ENCODE measurements at places on chromosomes 7 and 10. TPM values are rescaled to one million over a fixed set of nuclear protein-coding genes. Genes with fewer than 3 reads are reported as not detected.

- no peak for ATAC-seq
Observed at GRCh38 chr7:24701261-24702235, 55.7 kb downstream of the GSDME start.

DNA sequence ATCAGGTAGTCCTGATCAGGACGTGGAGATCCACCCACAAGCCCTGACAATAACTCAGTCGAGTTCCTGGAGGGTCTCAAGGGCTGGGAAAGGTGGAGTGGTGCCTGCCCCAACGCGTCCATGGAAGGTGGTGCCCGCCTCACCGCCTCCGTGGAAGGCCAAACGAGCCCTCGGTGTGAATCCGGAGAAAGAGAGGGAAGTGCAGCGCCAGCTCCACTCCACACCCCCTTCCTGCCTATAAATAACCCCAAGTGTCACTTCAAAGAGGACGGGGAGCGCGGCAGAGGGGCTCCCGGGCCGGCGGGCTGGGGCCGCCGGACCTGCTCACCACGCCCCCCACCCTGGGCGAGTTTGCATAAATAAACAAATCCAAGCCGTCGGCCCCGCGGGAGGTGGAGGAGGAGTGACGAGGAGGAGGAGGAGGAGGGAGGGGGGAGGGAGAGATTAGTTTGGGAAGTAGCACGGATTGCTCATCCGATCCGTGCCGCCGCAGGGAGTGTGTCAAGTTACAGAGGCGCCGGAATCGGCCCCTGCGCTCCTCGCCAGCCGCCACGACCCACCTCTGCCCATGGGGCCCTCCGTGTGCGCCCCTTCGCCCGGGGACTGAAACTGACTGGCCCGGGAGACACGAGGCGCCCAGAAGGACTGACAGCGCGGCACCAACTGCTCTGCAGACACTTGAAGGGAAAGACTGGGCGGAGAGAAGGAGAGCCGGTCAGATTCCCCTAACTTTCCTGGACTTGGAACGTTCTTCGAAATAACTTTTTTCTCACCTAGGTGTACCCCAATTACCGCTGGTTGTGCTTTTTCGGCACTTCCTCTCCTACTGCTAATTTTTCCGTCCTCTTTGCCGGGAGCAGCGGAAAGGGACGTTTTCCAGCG lies at the start of gene COL13A1:
Gene COL13A1 (plus strand): TSS at position 473 of the 882 bp plus-strand sequence. CDS start 518 bp downstream, outside the sequence.
- ATAC-seq: no peak

DNA sequence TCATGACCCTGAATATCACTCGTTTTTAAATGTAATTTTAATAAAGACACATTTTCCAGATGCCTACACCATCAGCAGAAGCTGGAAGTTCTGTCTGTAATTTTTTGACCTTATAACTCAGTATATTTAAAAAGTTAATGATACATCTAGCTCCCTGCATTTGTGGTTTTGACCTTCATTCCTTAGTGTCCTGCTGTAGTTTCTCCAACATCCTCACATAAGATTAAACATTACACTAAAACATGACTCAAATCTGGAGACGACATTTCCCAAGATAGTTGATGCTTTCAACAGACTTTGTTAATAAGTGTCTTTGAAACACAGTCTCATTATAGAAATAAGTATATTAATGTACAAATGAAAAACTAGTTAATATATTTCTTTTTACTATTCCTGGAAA lies 363.1 kb downstream of the POM121L12 start:
- no peak for ATAC-seq

- ATAC-seq: no peak
Observed at GRCh38 chr7:100367676-100368613, 5.3 kb upstream of the PILRA start.

DNA sequence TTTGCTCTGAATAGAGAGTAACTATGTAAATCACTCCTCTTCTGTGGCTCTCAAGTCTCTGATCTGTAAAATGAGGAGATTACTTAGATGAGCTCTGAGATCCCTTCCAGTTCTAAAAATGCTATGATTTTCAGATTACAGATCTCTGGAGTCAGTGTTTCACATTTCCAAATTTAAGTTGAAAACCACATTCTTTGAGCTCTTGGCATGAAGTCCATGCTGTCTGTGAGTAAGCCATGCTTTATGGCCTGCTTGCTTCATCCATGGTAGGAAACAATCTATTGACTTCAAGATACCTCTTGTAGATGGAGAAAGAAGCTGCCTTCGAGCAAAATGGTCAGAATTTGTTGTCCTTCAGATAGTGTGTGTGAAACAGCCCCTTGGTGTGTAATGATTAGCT lies 64.9 kb downstream of the CELF2 start:
- no peak for ATAC-seq

DNA sequence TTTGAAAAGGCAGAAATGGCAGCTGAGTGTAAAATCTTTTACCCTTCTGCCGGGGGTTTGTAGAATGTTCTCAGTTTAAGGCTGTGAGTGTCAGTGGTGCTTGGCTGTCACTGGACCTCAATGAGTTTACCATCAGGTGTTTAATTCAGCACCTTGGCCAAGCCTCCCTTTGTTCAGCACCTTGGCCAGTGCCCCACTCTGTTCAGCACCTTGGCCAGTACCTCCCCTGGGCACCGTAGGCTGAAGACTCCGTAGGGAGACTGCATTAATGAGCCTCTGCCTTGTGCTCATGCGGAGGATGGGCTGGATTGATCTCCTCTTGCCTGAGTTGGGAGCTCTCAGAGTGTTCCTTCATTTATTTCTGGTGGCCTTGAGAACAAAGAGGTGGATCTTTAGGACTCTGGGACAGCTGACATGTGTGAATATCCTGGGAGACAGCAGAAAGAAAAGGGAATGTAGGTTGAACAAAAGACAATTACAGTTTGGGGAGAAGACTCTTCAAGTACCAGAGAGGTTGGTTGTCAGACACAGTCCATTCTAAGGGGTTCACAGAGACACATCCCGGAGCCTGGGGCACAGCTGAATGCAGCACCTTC lies 1.6 kb downstream of the FAM24A start:
- ATAC-seq: no peak

DNA sequence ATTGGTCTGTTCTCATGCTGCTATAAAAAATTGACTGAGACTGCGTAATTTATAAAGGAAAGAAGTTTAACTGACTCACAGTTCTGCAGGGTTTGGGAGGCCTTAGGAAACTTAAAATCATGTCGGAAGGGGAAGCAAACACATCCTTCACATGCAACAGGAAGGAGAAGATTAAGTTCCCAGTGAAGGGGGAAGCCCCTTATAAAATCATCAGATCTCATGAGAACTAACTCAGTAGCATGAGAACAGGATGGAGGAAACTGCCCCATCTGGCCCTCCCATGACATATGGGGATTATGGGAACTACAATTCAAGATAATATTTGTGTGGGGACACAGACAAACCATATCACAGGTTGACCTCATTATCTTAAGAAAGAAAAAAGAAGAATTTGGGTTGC lies 134.5 kb downstream of the PPP1R3A start:
- no peak for ATAC-seq

DNA sequence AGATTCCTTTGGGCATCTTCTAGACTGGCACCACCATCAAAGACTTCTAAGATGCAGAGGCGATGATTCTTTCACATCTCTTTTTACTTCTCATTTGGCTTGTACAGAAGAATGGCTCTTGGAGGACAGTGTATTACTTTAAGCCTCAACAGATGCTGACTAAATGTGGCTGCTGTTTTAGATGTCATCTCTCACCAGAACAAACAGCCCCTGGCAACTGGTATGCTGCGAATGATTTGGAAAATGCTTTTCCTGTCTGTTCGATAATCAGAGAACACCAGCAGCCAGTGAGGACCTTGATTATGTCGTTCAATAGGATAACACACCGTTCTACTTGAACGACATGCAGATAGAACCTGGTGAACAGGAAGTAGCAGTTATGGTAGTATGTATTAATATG lies 131.8 kb downstream of the RNF216 start:
- no peak for ATAC-seq

GRCh38 chr7:26533217-26533616 lies 241.6 kb downstream of the SNX10 start:
- no peak for ATAC-seq

DNA sequence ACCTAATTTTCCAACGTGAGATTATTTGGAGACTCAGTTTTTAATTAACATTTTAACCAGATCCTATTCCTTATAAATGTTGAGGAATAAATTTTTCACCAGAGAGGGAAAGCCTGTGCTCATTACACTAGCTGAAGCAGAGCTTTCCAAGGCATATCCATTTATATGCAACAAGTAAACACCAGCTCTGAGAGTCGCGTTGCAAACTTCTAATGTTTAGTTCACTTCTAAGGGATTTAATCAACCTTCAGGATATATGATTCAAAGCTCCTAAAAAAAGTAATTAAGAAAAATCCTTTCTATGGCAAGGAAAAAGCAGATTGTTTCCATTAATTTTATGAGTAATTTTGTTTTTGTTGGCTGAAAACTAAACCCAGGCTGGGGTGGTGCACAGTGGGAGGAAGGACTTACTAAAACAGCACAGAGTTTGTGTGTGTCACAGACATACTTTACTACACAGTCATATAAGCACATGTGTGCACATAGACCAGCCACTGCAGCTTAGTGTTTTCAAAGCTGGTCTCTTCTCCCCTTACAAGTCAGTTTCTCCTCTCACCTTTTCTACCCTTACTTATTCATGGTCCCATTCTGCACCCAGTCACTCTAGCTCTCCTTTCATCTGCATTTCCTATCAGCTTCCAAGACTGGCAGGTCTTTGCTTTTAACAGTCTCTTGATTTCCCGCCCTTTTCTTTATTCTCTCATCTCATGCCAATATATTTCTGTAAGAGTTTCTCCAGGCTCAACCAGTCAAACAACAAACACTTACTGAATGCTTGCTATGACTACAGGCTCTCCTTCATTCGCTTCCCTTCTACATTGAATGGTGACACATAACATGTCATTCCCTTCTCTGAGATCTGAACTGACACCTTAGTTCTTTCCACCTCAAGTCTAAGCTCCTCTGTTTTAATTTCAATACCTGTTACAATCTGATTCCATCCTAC lies 81.1 kb upstream of the FZD1 start:
- ATAC-seq: no peak

- ATAC-seq: no peak
Observed at GRCh38 chr7:75039166-75039565, 34.4 kb downstream of the RCC1L start.

DNA sequence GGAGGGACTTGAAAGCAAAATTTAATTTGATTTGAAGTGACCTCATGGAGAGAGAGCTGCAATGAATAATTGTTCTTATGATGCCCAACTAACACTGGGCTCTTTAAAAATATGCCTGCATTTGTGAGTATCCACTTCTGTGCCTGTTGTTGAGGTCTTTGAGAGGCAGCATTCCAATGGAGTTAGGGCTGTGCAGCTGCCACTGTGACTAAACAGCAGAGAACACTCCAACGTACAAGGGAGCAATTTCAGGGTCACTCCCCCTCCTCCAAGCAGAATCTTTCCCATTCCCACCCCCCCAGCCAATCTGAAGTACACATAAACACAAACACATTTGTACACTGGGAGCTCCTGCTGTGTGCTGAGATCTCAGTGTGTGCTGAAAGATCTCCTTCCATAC lies 28.0 kb upstream of the GSAP start:
- no peak for ATAC-seq

- no peak for ATAC-seq
Observed at GRCh38 chr7:77651575-77652162, 44.6 kb upstream of the RSBN1L start.

GRCh38 chr10:130956251-130956650 lies 355.3 kb downstream of the TCERG1L start:
- ATAC-seq: no peak

GRCh38 chr7:101936611-101937231 lies 119.3 kb downstream of the CUX1 start:
- no peak for ATAC-seq

- ATAC-seq: no peak
Observed at GRCh38 chr7:2247141-2247995, 5.3 kb downstream of the NUDT1 start.

GRCh38 chr7:140489026-140489359 lies 9.7 kb upstream of the MKRN1 start:
- ATAC-seq: no peak

DNA sequence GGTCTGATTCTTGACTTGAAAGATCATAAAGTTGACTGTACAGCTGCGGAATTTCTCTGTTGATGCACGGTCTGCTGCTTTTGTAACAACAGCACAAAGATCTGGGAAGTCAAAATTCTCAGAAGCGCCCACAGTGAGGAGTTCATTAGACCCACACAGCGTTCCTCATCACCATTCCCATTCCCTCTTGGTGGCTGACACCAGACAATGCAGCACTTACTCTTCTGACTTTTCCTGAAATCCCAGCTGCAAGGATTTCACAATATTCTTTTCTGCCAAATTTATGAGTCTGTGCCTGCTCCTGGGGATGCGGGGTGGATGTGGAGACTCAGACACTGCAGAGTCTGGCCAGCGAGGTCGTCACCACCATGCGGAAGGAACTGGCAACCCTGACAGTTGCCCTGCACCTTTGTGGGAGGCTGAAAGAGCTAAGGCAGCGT lies 233.9 kb downstream of the FANK1 start:
- ATAC-seq: no peak

The TRRAP gene
- total RNA-seq: 59.1 TPM

The FKBP6 gene
- total RNA-seq: not detected

The GIMAP7 gene
- 43.1 TPM for total RNA-seq

The SLC26A4 gene
- 14.7 TPM for total RNA-seq

The SPDYE6 gene
- total RNA-seq: not detected

The ASB15 gene
- not detected for total RNA-seq

The SCART1 gene
- 17.3 TPM for total RNA-seq

The CALD1 gene
- total RNA-seq: 4.0 TPM

The ABCB1 gene
- 14.7 TPM for total RNA-seq

The AS3MT gene
- 1.6 TPM for total RNA-seq

All from activated T-helper 17 cell treated with anti-CD3 and anti-CD28 coated beads, Interleukin-2, amount 50 U/mL, for 72 hours (primary cell).